Cerebellum (tissue), 4 donors: ENCODE measurements at places on chromosomes 11 and 22. TPM values are rescaled to one million over a fixed set of nuclear protein-coding genes. Genes with fewer than 3 reads are reported as not detected.

- no peak for DNase-seq
Observed at GRCh38 chr22:19036523-19037273, 85.5 kb downstream of the DGCR2 start.

DNA sequence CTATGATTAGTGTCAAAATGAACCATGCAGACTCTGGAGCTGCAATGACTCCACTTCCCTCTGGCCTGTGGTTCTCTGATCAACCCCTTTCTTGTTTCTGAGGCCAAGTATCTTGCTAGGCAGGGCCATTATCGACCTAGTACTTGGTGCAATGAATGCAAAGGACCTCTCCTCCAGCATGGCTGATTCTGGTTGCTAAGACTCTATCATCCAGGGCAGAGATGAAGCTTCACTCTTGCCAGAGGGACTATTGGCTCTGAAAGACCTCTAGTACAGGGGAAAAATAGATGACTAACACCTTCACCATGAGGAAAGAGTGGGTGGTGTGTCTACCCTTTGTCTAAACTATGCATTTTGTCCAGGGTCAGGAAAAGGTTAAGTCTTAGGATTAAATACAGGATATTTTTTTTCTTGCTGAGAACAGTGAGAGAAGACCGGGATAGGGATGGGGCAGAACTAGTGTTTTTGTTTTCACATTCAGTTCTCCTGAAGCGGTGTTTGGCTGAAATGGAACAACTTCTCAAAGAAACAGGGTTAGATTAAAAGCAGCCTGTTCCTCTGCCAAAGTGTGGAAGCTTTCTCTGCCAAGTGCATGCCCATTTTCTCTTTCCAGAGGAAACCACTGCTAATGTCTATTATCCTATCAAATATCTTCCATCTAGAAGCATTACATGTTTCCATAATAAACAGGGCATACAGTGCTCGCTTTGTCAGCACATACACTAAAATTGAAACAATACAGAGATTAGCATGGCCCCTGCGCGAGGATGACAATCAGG lies 5.0 kb upstream of the MTFP1 start:
- DNase-seq, result no peak

The NAALAD2 gene
- total RNA-seq, result 19.2 TPM

The CCDC157 gene
- total RNA-seq, result 5.2 TPM

The LUZP2 gene
- 45.9 TPM for total RNA-seq

- peak; percentile 64 for DNase-seq
Observed at GRCh38 chr11:3042496-3043314, 14.5 kb downstream of the CARS1 start.

The EEF1G gene
- 784 TPM for total RNA-seq

DNA sequence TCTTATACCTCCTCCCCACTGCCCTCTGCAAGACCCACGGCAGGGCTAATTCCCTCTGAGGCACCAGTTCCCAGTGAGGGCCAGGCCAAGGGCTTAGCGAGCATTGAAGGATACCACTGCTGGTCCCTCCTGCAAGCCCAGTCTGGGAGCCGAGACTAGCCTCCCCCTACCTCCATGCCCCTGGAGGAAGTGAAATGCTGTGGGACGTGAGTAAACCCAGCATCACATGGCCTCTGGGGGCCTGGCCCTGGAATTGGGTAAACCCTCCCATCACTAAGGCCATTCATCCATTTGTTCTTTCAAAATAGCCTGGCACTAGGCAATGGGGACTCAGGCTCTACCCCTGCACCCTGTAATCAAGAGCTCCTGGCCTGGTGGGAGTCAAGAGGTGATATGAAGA lies 24.7 kb downstream of the ARAP1 start:
- DNase-seq, result no peak

- DNase-seq, result no peak
Observed at GRCh38 chr11:48114740-48115139, 101.9 kb upstream of the OR4B1 start.

DNA sequence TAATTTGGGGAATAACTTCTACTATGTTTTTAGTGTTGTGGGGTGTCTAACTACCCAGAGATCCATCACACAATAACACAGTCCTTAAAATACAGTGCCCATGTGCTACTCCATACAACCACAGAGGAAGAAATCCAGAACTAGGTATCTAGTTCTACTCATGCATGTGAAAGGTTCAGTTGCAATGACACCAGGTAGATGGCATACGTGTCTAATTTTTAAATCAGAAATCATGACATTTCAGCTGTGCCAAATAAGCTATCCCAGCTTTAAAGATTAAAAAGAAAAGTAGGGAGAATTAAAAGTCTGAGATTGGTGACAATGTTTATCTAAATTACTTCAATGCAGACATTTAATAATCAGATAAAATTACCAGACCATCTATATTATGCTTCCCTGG lies 122.2 kb downstream of the CD44 start:
- no peak for DNase-seq

GRCh38 chr11:74008373-74009229 lies at the start of gene UCP3:
TSS of gene UCP3 (minus strand) at chr11:74009085. CDS start at chr11:74007042, 2,043 bp downstream.
- no peak for DNase-seq

GRCh38 chr11:110433393-110434333 lies 3.9 kb downstream of the FDX1 start:
- DNase-seq, result peak; percentile 38

GRCh38 chr22:17952273-17952801 lies 72.0 kb downstream of the MICAL3 start:
- DNase-seq, result peak; percentile 64

GRCh38 chr11:61918938-61919704 lies 1.8 kb upstream of the RAB3IL1 start:
- DNase-seq, result no peak

The SSTR3 gene
- 0.27 TPM for total RNA-seq

The CNGA4 gene
- total RNA-seq, result 0.36 TPM

DNA sequence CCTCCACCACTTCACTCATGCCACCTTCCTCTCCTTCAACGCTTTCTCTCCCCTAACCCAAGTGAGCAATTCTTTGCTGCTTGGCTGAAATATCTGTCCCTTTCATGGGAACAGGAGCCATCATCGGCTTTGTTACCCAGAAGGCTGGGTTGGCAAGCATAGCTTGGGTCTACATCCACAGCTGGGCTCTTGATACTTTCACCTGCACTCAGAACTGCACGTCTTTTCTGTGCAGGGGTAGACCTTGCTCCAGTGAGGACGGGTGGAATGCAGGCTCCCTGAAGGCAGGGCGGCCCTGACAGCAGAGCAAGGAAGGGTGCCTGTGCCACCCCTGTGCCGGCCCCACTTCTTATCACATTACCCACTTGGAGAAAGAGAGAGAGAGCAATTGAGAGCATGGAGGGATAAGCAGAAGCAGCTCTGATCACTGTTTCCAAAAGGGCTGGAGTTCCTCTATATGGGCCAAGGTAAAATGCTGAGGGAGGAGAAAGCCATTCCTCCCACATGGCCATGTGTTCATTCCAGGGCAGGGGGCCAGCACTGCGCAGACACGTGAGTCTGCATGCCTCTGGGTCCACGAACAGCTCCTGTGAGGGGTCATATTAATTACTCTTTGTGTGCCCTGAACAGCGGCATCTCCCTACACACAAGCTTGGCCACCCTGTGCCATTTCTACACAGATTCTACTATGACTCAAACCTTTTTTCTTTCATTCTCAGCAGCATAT lies 181.8 kb downstream of the BUD13 start:
- DNase-seq, result no peak

GRCh38 chr11:132206993-132207392 lies 836.6 kb downstream of the NTM start:
- no peak for DNase-seq

The DNAJB13 gene
- total RNA-seq, result 0.27 TPM

The ALDH3B2 gene
- not detected for total RNA-seq

GRCh38 chr22:19878461-19879245 lies 24.0 kb upstream of the GNB1L start:
- no peak for DNase-seq

GRCh38 chr22:48057116-48057835 lies 1294.8 kb downstream of the TBC1D22A start:
- DNase-seq, result peak; percentile 39

The MRGPRE gene
- total RNA-seq, result 0.27 TPM

The MFRP gene
- total RNA-seq, result not detected

DNA sequence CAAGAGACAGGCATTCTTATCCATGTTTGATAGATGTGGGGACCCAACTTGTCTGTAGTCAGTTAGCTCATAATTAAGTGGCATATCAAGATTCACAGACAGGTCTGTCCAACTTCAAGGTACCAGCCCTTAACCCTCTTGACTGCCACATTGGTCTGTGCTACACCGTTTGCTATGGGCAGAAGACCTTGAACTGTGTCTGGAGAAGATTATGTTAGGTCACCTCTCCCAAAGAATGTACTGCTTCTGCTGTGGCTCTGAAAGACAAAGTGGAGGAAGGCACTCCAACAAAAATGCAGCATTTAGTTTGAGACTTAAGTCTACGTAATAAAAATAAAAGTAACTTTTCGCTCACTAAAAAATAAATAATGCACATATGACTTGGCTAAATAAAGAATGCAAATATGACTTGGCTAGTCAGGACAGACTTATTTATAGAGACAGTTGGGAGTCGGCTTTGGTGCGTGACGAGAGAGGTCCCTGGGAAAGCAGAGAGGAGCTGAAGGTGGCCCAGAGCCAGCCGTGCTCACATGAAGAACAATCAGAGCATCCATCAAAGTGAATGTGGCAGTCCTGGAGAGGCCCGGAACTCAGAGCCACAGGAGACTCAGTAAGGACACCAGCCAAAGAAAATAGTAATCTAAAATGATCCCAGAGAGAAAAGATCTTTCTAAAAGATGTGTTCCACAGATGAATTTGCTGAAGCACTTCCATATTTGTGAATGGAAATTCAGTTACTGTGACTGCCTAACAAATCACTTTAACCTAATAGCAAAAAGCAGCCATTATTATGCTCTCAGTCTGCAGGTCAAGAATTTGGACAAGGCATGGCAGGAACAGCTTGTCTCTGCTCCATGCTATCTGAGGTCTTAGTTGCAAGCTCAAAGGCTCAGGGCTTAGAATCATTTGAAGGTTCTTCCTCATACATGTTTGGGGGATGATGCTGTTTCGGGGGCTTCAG lies 35.0 kb downstream of the CWC15 start:
- DNase-seq, result peak; percentile 68

The LMO1 gene
- 4.8 TPM for total RNA-seq

The OR5T3 gene
- not detected for total RNA-seq

DNA sequence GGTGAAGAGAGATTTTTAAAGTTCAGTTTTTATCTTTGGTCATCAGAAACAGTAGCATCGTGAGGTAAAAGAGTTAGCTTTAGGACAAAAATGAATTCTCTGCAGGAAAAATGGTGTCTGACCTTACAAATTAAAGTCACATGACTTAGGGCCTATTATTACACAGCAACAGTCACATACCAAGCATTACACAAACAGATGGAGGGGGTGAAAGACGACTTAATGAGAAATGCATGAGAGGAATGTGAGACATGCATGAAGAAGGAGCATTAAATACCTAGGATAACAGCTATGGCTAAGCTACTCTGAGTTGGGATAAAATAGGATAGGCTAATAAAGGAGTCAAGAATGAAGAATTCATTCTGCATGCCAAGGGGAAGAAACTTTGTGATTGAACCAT lies 77.5 kb downstream of the BLID start:
- DNase-seq, result no peak

DNA sequence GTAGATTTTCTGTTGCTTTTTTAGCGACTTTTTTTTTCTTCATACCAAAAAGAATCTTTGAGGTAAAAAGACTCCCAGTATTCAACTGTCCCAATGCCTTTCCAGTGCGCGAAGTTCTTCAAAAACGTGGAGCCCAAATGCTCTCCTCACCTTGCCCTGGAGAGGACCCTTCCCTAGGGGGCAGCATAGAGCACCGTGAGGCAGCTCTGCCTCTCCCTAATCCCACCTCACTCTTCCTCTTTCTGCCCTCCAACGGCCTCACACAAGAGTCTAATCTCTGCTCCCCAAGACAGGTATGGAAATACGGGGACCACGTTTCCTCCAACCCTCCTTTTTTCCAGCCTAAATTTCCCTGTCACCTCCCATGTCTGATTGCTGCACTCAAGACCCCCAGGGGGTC lies 117.5 kb upstream of the ALX4 start:
- no peak for DNase-seq

- DNase-seq, result no peak
Observed at GRCh38 chr11:68037411-68038225, 1.2 kb upstream of the TCIRG1 start.

DNA sequence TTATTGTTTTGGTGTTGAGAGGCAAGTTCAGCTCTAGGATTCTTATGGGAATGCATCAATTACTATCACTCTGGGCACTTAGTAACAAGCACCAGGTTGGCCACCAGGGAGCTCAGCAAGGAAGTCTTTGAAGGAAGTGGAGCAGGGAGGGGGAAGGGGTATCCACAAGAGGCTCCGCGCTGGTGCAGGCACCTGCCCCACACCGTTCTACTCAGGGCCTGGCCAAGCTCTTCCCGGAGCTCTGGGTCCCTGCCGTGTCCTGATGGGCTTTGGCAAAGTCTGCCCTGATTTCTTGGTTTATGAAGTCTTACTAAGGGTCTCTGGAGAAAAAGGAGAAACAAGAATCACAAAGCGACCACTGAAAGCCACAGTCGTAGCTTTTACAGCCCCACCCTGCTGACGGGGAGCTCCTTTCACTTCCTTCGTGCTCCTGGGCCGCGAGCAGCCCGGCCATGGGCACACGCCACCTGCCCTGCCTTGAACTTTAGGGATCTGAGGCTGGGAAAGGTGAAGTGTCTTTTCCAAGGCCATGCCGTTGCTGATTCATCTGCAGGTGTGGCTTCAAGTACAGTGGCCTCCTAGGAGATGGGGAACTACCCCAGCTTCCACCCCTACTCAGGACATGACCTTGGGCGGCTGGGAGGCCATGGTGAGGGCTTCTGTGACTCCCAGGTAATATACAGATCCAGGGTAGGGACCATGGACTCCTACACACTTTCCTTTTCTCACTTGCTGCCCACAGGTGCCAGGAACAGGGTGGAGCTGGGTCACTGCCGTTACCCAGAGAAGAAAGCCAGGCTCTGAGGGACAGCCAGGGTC lies 15.9 kb upstream of the LRRC32 start:
- DNase-seq, result no peak

- DNase-seq, result peak; percentile 50
Observed at GRCh38 chr11:6566704-6567370, 36.6 kb downstream of the RRP8 start.

- DNase-seq, result no peak
Observed at GRCh38 chr11:62538470-62539237, 8.0 kb downstream of the AHNAK start.

GRCh38 chr11:69865707-69866106 lies 46.5 kb upstream of the FGF3 start:
- no peak for DNase-seq

GRCh38 chr11:16367252-16367651 lies 10.9 kb upstream of the SOX6 start:
- DNase-seq, result no peak
